ENCODE measurements at places on chromosomes 3 and 15.
A peak's percentile ranks its signal among the peaks of the same experiment; 100 is the strongest.

DNA sequence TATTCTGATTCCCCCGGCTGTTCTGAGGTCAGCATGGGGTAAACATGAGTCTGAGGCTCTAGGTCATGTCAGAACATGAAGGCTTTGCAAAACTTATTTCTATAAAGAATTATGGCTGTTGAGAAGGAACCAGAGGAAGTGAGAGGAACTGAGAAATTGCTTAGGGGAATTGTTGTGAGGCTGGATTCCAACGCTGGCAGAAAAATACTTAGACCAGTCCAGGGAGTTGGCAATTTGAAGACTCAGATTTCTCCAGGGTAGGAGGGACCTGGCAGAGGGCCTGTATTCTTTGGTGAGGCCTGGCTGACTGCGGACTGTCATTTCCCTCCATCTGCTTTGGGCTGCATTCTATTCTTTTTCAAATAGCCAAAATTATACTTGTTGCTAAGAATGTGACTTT lies 155.5 kb downstream of the PLD1 start:
- DNase-seq = no peak

DNA sequence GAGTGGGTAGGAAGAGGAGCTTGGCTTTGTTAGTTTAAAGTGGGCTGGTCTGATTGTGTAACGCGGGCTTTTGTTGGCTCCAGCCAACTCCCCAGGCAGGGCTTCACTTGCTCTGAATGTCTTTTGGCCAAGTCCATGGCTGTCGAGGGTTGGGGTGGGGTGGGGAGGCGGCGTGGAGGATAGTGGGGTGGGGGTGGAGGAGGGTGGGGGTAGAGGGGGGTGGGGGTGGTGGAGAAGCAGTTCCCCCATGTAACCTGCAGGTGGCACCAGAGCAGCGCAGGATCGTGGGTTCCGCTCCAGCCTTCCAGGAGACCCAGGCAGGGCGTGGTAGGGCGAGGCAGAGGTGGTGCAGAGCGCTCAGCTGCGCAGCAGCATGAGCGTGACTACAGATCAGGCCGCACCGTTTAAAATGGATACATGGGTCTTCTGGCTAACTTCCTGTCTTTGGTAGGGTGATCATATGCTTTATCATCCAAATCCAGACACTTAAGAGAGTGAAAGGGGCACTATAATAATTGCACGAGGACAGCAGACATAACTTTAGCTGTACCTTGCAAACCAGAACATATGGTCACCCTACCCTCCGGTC lies 28.3 kb downstream of the GOLGA6A start:
- peak; percentile 66 for DNase-seq

- DNase-seq = no peak
Measured at GRCh38 chr3:50483374-50483773, 20.1 kb downstream of the CACNA2D2 start.

GRCh38 chr15:70051948-70052633 lies 45.6 kb downstream of the TLE3 start:
- no peak for DNase-seq

GRCh38 chr15:100308608-100309007 lies 33.2 kb downstream of the ADAMTS17 start:
- DNase-seq = no peak

DNA sequence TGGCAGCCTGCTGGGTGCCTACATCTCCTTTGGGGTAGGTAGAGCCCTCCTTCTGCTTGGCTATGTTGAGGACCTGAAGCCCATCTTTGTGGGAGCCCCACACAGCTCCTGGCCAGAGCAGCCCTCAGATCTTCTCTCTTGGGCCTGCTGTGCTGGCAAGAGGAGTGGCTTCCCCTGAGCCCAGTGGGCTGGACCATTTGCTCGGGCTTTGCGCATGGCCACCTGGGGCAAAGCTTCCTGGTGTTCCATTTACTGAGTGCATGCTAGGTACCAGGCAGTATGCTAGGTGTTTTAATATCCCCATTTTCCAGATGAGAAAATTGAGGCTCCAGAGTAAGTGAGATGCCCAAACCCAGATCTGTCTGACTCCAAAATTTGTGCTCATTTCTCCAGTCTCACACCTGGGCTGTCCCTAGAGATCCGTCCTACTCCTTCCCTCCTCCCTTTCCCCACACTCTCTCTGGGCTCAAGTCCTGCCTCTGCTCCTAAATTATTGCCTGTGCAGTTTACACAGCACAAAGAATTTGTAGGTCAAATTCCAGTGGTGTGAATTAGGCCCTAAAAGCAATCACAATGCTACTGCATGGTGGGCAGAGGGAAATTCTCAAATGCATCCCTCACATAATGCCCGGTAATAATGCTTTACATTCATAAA lies 39.7 kb downstream of the SLC28A1 start:
- DNase-seq = no peak

GRCh38 chr15:58501636-58502188 lies 69.9 kb downstream of the LIPC start:
- no peak for DNase-seq

- DNase-seq = no peak
Measured at GRCh38 chr3:43465109-43465508, 156.7 kb downstream of the ANO10 start.

- DNase-seq = no peak
Measured at GRCh38 chr3:128710816-128711433, 15.1 kb upstream of the RAB7A start.

GRCh38 chr15:48112242-48112641 lies 8.5 kb upstream of the SLC24A5 start:
- no peak for DNase-seq

- no peak for DNase-seq
Measured at GRCh38 chr3:170471149-170471548, 52.5 kb downstream of the CLDN11 start.

- DNase-seq = no peak
Measured at GRCh38 chr15:59794229-59794886, 105.2 kb upstream of the BNIP2 start.

- DNase-seq = no peak
Measured at GRCh38 chr3:23831517-23832394, 26.0 kb downstream of the UBE2E1 start.

GRCh38 chr3:134871818-134872217 lies 76.8 kb downstream of the EPHB1 start:
- DNase-seq = no peak

- no peak for DNase-seq
Measured at GRCh38 chr3:79162653-79163052, 605.1 kb downstream of the ROBO1 start.

DNA sequence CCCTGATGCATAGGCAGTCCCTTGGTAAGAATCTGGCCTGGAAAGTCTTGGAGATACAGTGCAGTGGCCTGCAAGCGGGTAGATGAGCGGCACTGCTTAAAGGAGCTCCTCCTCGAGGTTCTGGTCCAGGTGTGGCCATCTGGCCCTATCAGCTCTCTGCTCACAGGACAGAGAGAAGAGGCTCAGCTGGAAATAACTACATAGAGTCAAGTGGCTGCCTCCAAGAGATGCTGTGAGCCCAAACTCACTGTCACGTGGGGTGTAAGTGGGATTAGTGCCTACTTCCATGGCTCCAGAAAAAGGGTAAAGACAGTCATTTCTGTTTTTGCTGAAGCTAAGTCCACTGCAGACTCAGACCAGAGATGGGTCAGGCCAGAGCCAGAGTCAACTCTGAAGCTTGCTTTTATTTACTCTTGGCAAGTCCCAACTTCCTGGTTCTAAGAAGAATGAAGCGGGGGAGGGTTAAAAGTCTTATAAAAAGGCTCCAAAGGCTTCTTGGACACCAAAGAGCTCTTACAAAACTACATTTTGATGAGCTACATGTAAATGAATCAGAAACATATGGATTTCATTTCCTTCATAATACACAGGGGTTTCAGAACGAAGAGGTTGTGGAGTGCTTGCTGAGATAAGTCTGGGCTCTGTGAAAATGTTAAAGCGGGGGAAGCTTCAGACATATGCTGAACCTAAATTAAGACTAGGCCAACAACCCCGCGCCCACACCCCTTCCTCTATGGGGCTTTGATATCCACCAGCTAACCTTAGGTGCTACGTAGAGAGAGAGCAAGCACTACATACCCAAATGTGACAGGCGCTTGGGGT lies 77.1 kb downstream of the PDZRN3 start:
- no peak for DNase-seq

GRCh38 chr3:88986834-88987233 lies 120.6 kb upstream of the EPHA3 start:
- DNase-seq = no peak

DNA sequence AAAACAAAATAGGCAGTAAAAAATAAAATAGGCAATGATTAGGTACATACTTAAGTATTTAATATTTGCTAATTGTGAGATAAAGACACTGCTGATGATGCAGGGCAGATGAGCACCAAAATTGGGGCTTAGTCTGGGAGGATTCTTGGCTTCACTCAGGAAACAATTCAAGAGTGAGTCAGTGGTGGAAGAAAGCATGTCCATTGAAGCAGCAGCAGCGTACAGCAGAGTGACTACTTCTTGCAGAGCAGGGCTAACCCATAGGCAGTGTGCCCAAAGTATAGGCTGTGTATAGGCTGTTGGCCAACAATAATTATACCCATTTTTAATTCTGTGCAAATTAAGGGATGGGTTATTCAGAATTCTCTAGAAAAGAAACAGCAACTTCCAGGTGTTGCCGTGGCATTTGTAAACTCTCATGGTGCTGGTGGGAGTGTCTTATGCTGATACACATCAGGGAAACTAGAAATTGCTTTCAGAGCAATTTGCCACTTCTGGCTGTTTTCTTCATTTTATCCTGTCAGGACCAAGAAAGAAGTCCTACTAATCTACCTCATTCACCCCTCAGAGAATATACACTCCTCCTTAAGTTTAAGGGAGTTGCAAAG lies 317.3 kb upstream of the NAALADL2 start:
- no peak for DNase-seq

DNA sequence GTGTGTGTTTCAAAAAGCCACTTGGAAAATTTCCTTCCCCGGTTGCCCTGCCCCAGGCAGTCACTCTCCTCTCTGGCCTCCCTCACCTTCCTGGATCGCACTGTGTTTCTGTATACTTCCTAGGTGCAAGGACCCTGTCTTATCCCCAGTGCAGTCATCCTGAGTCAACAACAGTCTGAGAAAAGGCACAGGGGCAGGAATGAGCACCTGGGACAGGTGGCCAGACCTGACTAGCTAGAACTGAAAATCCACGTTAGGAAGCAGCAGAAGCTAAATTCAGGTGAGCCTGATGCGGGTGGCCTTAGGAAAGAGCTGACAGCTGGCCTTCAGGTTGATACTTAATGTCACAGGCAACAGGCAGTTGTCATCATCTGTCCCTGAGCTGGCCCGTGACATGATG lies 62.9 kb upstream of the VGLL4 start:
- DNase-seq = no peak

GRCh38 chr3:107676469-107677309 lies 153.9 kb downstream of the BBX start:
- DNase-seq = no peak

GRCh38 chr3:52290596-52291507 lies 3.2 kb downstream of the GLYCTK start:
- no peak for DNase-seq

- DNase-seq = no peak
Measured at GRCh38 chr3:52345521-52346109, 29.5 kb downstream of the DNAH1 start.

DNA sequence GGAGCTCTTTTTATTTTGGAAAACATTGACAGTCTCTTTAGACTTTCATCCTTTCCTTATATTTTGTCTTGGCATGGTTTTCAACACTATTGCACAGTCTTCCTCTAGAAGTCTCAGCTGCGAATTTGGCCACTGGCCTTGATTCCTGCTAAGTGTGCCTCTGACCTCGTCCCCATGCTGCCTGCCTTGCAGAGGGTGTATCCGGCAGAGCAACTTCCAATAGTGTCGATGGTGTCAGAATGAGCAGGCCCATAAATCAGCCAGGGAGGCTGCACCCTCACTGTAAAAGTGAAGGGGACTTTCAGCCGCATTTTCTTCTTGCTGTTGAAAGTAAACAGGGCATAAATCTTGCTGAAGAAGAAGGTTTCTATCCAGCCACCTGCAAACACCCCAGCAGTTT lies 336.7 kb upstream of the TRIM42 start:
- DNase-seq = no peak

GRCh38 chr3:153970047-153970446 lies 151.1 kb upstream of the ARHGEF26 start:
- no peak for DNase-seq
